ENCODE measurements at places on chromosomes 7 and 10.

DNA sequence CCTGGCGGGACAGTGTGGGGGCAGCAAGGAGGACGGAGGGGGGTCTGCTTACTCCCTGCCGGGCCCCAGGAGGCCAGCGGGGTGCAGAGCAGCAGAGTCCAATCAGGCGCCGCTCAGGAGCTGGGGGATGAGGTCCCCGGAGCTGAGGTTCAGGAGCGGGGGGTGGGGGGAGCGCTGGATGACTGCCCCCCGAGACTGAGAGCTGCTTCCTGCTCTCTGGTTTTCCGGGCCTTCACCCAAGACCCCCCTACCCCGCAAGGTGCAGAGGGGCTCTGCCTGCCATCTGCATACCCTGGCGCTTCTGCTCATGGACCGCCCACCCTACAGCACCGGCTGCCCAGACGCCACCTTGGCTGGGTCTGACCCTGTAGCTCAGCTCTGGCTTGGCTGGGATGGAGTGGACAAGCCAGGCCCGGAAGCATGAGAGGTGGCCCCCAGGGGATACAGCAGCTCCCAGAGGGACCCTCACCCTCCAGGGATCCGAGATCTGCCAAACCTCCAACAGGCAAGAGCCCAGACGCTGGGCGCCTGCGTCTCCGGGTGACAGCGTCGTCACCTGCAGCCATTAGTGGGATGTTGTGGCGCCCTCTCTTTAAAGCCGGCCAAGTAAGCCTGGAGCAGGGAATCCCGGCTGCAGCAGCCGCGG, 930 bp downstream of the KNDC1 start:
- no peak for DNase-seq

GRCh38 chr10:98276311-98276710, 8.3 kb upstream of the LOXL4 start:
- DNase-seq = no peak

- no peak for DNase-seq
Measured at GRCh38 chr10:36182179-36182566, 540.1 kb upstream of the FZD8 start.

GRCh38 chr7:75879771-75880184, 944 bp downstream of the RHBDD2 start:
- DNase-seq = no peak
